ENCODE measurements at places on chromosomes 6 and 20.

- no peak for DNase-seq
These were observed 251.6 kb downstream of the ERMARD start for GRCh38 chr6:170003027-170003426.

DNA sequence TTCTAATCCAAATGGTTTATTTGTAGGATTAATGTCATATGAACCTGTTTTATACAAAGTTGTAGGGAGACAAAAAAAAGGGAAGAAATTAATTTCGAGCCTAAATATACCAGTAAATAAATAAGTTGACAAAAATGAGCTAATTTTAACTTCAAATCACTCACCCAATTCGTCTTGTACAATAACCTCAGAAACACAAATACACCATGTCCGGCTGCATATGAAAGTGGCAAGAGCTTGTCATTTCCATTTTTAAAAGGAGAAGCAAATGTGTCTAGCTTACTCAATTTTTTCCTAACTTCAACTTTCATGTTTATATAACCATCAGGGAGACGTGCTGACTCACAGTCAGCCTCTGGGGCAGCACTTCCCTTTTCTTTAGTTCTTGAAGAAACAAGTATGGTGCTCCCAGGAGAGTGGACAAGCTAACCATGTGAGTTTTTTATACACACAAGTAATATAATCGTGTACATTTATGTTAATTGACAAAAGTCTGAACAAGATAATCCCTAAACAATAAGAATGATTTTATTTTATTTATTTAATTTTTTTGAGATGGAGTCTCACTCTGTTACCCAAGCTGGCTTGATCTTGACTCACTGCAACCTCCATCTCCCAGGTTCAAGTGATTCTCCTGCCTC, 55.5 kb upstream of the SGK1 start:
- DNase-seq, result peak; percentile 74

DNA sequence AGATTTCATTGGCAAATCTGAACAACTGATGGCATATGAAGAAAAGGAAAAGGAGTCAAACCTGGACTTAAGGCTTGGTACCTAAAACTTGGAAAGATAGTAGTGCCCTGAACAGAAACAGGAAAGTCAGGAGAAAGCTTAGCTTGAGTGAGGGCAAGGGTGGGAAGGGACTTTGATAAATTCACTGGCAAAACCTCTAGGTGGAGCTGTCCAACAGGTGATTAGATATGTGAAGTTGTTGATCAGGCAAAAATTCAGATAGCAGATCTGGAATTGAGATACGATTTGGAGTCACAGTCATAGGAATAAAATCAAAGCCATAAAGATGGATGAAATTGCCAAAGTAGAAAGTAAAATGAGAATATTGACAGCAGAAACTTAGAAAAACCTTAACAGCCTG, 16.1 kb upstream of the ZNF292 start:
- no peak for DNase-seq

DNA sequence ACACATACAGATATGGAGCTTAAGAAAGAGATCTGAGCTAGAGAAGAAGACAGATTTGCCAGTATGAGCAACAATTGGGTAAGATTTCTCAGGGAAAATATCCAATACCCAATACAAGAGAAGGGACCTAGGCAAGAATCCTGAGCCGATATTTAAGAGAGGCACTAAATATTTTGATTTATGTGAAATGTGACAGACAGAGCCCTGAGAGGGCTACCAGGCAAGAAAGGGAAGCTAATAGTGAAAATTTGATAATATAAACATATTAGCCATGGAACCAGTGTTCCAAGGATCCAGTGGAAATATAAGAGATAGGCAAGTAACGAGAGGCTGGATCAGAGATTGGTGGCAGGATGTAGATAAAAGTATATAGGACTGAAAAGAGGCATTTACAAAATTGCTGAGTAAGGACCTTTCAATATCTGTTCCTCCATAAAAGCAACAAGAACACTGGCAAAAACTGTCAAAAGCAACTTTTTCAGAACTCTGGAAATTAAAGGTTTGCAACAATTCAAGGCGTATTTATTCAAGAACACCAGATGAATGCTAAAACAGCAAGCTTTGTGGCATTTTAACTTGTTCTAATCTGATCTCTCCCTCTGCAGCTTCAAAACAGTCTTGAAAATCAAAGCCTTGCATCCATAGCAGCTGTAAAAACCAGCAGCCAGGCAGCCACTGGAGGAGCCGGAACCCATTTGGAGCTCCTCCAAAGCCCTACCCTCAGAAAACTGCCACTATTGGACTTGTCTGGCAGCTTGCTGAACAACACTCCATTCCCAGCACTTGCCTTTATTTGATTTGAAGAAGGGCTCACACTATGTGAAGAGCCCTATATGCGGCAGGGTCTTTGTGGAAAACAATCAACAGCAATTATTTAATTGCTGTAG, 58.8 kb downstream of the REV3L start:
- no peak for DNase-seq

Data from esophagus muscularis mucosa (tissue), 4 donors.